Left lobe of liver (tissue), 2 donors: ENCODE measurements at places on chromosomes 2 and 18.

GRCh38 chr2:27324720-27325119, 1.8 kb upstream of the MPV17 start:
- DNase-seq: no peak

GRCh38 chr2:41598161-41598894, 449.5 kb upstream of the PKDCC start:
- DNase-seq: no peak

GRCh38 chr18:10033016-10033399, 119.2 kb downstream of the VAPA start:
- DNase-seq: no peak

DNA sequence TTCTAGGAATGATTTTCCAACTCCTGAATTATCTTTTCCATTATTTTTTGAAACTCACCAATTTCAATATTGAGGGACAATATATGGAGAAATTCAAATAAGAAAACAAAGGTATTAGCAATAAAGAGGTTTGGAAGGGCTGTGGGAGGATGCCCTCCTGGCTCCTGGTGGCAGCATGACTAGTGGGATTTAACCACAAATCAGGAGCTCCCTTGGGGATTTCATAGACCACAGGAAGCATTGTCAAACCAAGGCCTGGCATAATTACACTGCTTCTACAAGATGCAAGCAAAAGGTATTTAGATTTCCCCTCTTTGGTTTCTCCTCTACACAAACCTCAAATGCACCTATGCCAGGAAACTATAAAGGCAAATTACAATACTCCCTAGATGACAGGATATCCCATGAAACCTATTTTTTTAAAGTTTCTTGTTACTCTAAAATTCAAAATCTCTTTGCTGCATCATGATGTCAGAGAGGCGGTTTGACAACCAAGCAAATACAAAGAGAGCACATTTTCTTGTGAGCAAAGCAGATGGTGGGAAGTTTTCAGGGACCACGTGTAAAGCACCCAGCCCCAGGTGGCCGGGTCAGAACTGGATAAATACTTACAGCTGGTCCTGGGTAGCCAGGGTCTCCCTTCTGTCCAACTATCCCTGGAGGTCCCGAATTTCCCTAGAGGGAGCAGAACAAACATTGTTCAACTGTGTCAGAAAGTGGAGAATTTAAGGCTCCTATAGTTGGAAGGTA, 67.9 kb downstream of the COL6A3 start:
- DNase-seq: no peak

DNA sequence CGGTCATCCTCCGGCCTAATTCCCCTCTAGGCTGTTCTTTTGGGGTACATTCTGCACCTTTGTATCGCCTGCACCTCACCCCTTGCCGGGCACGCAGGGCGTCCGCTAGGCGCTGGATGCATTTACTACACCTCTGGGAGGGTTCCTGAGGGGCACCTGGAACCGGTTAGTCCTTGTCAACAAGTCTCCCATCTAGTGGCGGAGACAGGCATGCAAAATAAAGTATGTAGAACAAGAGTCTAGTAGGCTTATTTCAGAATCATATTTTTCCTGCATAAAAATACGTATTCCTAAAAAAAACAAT, 705 bp upstream of the TEX261 start:
- peak; percentile 55 for DNase-seq

DNA sequence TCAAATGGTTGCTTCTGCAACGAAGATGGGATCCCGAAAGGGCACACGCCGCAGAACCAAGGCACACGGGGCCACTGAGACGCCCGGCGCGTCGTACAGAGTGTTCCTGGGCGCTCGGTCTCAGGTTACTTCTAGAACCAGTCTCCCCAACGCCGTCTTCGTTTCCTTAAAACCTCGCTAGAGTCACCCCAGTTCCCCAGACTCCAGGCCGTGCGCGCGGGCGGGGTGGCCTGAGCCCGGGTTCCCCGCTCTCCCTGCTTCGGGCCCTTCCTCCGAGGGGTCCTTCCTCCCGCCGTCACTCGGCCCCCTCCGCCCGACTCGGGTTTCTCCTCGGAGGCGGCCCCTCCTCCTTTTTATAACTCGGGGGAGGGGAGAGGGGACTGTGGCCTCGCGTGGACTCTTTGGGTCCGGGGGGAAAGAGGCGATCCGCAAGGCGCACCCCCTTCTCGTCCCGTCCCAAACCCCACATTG, 774 bp upstream of the FZD7 start:
- DNase-seq: no peak

GRCh38 chr2:42089340-42089925, 41.6 kb downstream of the PKDCC start:
- no peak for DNase-seq

- no peak for DNase-seq
These were observed 82.6 kb downstream of the IKZF2 start for GRCh38 chr2:213068676-213069359.

GRCh38 chr2:95004287-95004686, 21.2 kb upstream of the MAL start:
- DNase-seq: no peak

GRCh38 chr2:43348908-43349661, 122.7 kb upstream of the ZFP36L2 start:
- no peak for DNase-seq

GRCh38 chr2:219058541-219059374, 2.0 kb downstream of the IHH start:
- peak; percentile 95 for DNase-seq

- DNase-seq: no peak
These were observed 69.8 kb upstream of the PDE1A start for GRCh38 chr2:182496596-182496995.

DNA sequence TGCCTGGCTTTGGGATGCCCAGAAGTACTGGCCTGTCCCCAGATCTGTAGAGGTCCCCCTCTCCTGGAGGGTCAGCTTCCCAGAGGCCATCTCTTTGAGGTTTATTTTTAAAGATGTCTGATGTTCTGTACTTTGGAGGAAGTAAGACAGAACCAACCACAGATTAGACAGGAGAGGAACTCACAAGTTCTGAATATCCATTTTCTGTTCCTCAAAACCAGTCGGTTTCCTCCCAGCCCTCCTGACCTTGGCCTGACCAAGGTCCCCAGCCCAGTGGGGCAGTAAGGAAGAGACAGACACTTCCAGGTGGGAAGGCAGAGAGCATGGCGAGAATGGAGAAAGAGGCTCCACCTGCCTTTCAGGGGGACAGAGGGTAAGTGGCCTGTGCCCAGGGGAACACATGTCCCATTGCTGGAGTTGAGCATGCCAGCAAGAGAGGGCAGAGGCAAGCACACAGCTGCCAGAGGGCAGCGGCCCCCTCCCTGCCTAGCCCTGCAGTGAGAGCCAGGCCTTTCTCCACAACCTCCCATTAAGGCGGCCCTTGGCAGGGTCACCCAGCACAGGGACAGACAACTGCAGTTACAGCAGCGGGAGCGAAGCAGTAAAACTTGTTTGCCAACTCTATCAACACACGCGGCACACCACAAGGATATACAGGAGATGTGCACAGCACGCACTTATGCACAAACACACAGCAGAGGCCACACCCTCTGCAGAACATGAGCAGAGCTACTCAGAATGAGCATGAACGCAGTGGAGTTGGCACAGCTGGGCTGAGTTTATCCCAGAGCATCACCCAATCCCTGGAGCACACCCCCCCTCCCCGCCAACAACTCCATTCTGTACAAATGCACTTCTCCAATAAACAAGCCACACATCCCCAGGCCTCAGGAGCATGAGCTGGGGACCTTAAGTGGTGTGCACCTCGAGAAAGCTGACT, 18.5 kb upstream of the SEMA4C start:
- no peak for DNase-seq
